ENCODE measurements at places on chromosomes 5 and 9.

- no peak for DNase-seq
Observed at GRCh38 chr5:114734238-114734637, 372.4 kb downstream of the KCNN2 start.

DNA sequence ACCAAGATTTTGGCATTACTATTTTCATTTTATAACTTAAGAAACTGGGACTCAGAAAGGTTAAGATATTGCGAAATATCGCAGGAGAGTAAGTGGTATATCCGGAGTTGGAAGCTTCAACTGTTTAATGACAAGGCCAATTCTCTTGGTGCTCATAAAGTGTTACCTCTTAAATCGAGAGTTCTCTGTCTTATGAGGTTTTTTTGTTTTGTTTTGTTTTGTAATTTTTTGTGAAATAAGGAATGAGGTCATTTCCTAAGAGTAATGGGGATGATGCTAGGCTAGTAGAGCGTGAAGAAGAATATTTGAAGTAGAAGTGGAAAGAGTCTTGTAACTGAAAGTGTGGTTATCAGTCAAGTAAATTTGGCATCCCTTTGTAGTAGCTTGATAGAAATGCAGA is 183.2 kb upstream of the DAB2 start:
- DNase-seq = no peak

DNA sequence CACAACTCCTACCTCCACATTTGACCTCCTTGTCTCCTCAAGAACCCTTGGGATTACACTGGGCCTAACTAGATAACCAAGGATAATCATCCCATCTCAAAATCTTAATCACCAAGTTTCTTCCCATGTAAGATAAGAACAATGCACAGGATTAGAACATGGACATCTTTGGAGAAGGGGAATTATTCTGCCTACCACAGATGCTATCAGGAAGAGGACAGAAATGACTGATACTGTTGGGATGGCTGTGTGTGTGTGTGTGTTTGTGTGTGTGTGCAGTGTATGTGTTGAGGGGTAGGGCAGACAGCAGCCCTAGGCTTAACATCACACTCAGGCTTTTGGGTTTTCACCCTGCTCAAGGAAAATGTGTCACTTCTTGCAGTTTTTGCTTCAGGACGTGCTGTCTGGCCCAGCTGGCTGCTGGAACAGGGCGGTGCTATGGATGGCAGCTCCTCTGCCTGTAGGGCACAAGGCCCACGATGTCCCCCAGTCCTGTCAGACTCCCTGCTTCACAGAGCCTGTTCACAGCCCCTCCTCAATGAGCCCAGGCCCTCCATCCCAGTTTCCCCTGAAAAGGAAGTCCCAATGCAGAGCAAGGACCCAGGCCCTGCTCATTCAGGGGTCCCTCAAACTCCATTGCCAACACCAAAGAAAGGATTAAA is 7.7 kb downstream of the CA9 start:
- DNase-seq = no peak

DNA sequence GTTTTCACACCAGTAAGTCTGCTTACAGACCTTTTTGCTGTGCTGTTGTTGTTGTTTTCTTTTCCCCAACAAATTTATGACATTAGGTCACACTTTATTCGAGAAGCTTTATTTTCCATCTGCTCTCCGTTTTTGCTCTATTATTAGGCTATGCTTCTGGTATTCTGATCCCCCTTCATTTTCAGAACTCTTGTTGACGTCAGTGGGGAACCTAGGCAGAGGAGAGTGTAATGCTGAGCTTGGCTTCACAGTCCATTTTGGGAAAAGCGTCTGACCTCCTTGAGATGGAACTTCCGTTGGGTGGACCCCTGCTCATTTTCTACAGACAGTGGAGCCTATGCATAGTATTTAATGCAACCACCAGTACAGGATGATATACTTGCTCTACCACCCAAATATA is 387.9 kb upstream of the MEF2C start:
- no peak for DNase-seq

DNA sequence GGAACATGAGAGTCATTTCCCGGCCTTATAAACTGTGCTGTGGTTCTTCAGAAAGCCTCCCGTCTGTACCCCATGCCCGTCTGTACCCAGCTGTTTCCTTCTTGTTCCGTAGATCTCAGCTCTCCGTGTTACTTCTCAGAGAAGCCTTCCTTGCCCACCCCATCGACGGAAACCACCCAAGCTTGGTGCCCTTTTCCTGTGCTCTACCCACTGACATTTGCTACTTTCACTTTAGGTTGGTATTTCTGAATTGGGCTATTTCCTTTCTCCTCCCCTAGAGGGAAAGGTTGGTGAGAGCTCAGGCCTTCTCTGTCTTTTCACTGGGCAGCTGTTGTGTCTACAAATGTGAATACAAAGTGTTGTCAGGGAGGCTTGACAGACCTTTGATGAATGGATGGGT is 764.5 kb upstream of the ADAMTS16 start:
- DNase-seq = no peak

GRCh38 chr5:7947301-7947700 is 78.4 kb downstream of the MTRR start:
- no peak for DNase-seq

DNA sequence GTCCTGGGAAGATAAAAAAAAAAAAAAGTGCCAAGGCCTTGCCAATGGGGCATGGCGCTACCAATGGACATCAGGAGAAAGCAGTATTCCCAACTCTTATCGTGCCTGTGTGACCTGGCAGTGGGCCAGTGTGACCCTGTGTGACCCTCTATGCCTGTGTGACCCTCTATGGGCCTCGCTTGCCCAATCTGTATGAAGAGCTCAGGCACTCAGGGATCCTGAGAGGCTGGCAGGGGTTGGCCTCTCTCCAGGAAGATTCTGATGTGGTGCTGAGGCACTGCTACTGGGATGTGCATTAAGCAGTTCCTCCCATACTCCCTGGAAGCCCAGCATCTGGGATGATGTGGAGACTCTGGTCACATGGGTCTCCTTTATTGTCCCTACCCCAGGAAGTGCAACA is 179.2 kb downstream of the MACROH2A1 start:
- DNase-seq = no peak

- DNase-seq = no peak
Observed at GRCh38 chr5:90898326-90899013, 339.9 kb downstream of the ADGRV1 start.

Measured in esophagus squamous epithelium (tissue), 5 donors.